ENCODE measurements at places on chromosomes 7 and 10. TPM values are rescaled to one million over a fixed set of nuclear protein-coding genes. Genes with fewer than 3 reads are reported as not detected.

Gene TMEM213
- total RNA-seq = not detected

Gene NXPH1
- total RNA-seq = 3.1 TPM

GRCh38 chr10:71811351-71811750 is 38.0 kb upstream of the VSIR start:
- H3K4me3 ChIP-seq = no peak overlapping the region
- no peak for DNase-seq
- H3K36me3 ChIP-seq = peaks cover 6% of the 10 kb centered on the region
- no peaks in the 10 kb centered on the region for H3K4me1 ChIP-seq
- H3K27ac ChIP-seq = no peak overlapping the region

- peaks cover 10% of the 10 kb centered on the region for H3K4me1 ChIP-seq
- H3K36me3 ChIP-seq = no peaks in the 10 kb centered on the region
- peak overlapping the region; percentile 86 for H3K4me3 ChIP-seq
These were observed 1.9 kb upstream of the ACBD5 start for GRCh38 chr10:27242473-27242950.

- DNase-seq = no peak
- H3K27ac ChIP-seq = no peak overlapping the region
- H3K27me3 ChIP-seq = no peaks in the 10 kb centered on the region
- no peaks in the 10 kb centered on the region for H3K36me3 ChIP-seq
- no peaks in the 10 kb centered on the region for H3K4me1 ChIP-seq
These were observed 16.7 kb downstream of the LSMEM1 start for GRCh38 chr7:112497481-112497880.
